ENCODE measurements at places on chromosomes 1 and 21. TPM values are rescaled to one million over a fixed set of nuclear protein-coding genes. Genes with fewer than 3 reads are reported as not detected.

The LCE2A gene
- not detected for total RNA-seq

GRCh38 chr1:47024141-47024801, 802 bp downstream of the CYP4X1 start:
- no peak for DNase-seq
- H3K27me3 ChIP-seq: peaks cover 3% of the 10 kb centered on the region
- no peak overlapping the region for H3K4me3 ChIP-seq
- peaks cover 6% of the 10 kb centered on the region for H3K4me1 ChIP-seq
- peak overlapping the region; percentile 75 for H3K27ac ChIP-seq

- no peaks in the 10 kb centered on the region for H3K36me3 ChIP-seq
- H3K27me3 ChIP-seq: no peaks in the 10 kb centered on the region
- H3K27ac ChIP-seq: peak overlapping the region; percentile 99
- DNase-seq: no peak
Measured at GRCh38 chr21:37367336-37367702, 746 bp downstream of the DYRK1A start.

The OLFML3 gene
- total RNA-seq: 28.3 TPM

- H3K27me3 ChIP-seq: no peaks in the 10 kb centered on the region
- peaks cover 7% of the 10 kb centered on the region for H3K4me1 ChIP-seq
- no peak overlapping the region for H3K4me3 ChIP-seq
- DNase-seq: no peak
- H3K27ac ChIP-seq: no peak overlapping the region
- no peaks in the 10 kb centered on the region for H3K36me3 ChIP-seq
Measured at GRCh38 chr1:177211231-177211630, 40.5 kb downstream of the BRINP2 start.

DNA sequence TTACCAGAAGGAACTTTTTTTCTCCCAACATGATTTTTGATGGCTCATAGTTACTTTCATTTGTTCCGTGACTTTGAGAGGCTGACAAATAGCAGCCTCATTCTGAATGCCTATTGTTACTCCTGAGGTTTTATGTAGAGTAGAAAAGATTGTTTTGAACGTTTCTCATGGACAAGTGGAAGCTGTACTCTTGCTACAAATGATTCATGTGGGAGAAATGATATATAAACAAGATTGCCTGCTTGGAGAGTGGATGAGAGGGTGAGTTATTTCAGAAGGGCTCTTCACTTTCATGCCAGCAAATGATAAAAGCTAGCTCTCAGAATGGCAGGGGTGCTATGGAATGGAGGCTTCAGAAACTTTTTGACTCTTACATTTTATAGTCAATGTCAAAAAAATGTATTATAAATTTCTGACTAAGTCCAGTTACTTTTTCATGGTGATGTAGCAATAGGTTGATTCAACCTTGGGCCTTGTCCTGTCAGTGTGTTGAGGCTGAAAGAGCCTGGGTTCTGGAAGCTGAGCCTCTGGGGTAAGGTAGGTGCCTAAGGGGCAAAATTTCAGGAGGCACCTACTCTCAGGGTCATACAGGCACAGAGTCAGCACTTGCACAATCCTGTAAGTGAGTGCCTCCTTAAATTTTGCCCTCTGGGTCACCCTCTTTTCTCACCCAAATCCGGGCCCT, 19.4 kb downstream of the JUN start:
- no peak overlapping the region for H3K4me3 ChIP-seq
- H3K27ac ChIP-seq: peak overlapping the region; percentile 54
- no peak for DNase-seq
- peaks cover 27% of the 10 kb centered on the region for H3K4me1 ChIP-seq
- H3K36me3 ChIP-seq: no peaks in the 10 kb centered on the region
- H3K27me3 ChIP-seq: no peaks in the 10 kb centered on the region

DNA sequence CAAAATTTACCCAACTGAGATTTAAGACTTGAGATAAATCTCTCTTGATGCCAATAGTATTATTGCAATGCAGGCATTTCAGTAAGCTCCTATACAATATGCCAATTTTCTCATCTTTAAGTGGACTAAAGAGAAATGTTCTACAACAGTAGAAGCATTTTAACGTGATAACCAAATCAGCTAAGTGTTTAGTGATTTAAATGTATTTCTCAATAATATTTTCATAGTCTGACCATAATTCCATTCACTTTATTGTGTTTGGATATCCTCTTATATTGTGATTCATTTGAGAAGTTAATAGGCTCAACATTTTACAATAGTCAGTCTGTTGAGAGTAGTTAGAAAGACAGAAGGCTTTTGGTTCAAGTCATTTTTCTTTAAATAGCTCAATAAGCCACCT, 44.6 kb upstream of the DR1 start:
- DNase-seq: no peak
- H3K27me3 ChIP-seq: no peaks in the 10 kb centered on the region

DNA sequence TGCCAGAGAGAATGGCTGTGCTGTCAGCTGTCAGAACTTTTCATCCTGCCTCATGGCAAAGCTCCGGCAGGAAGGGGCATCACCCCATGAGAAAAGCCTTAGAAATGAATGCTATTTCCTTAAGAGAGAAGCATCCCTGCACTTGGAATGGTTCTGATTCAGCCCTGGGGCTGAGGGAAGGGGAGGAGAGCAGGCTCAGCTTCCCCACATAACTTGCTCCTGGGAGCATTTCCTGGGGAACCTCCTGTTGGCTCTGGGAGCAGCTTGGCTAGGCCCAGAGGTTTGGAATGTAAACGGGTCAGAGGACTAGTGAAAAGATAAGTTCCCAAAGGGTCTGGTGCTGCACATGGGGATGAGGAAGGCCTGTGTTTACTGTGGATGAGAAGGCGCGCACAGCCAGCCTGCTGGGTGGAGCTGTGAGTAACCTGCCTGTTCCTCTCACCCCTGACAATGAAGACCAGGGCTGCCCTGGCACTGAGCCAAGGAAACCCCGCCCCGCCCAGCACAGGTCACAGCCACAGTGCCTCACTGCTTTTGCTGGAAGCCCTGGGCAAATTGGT, 5.0 kb downstream of the PRELP start:
- H3K27me3 ChIP-seq: no peaks in the 10 kb centered on the region
- DNase-seq: peak; percentile 31
- no peak overlapping the region for H3K4me3 ChIP-seq

The ADCY10 gene
- total RNA-seq: 0.45 TPM

DNA sequence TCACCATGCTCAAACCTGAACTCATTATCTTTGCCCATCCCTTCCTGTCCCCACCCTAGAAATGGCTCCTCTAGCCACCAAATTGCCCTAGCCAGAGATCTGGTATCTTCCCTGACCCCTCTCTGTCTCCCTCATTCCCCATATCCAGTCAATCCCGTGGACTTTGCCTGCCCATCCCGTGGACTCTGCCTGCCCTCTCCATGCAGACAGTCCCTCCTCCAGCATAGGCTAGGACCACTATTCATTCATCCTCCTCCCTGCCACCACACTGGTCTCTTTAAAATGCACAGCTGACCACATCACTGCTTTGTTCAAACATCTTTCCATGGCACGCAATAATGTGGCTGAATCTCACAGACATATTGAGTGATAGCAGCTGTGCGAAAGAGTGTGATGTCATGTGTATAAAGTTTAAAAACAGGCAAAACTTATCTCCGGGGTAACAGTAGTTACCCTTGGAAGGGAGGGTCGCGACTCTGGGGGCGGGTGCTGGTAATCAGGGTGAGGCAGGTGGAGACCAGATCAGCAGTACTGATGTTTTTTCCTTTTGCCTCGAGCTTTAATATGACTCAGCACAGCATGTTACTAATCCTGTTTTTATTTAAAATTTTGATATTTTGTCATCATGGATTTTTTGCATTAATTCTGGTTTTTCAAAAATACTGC, 4.8 kb upstream of the SLC2A1 start:
- H3K4me1 ChIP-seq: peaks cover 2% of the 10 kb centered on the region
- H3K27me3 ChIP-seq: no peaks in the 10 kb centered on the region
- no peak for DNase-seq
- H3K27ac ChIP-seq: no peak overlapping the region

GRCh38 chr1:53165408-53165961, 23.0 kb upstream of the SLC1A7 start:
- no peak overlapping the region for H3K27ac ChIP-seq
- no peaks in the 10 kb centered on the region for H3K36me3 ChIP-seq
- no peaks in the 10 kb centered on the region for H3K4me1 ChIP-seq

- no peak overlapping the region for H3K27ac ChIP-seq
- no peak for DNase-seq
- no peaks in the 10 kb centered on the region for H3K4me1 ChIP-seq
- H3K36me3 ChIP-seq: no peaks in the 10 kb centered on the region
- H3K27me3 ChIP-seq: no peaks in the 10 kb centered on the region
Measured at GRCh38 chr1:175124861-175125260, 57.2 kb downstream of the TNN start.

DNA sequence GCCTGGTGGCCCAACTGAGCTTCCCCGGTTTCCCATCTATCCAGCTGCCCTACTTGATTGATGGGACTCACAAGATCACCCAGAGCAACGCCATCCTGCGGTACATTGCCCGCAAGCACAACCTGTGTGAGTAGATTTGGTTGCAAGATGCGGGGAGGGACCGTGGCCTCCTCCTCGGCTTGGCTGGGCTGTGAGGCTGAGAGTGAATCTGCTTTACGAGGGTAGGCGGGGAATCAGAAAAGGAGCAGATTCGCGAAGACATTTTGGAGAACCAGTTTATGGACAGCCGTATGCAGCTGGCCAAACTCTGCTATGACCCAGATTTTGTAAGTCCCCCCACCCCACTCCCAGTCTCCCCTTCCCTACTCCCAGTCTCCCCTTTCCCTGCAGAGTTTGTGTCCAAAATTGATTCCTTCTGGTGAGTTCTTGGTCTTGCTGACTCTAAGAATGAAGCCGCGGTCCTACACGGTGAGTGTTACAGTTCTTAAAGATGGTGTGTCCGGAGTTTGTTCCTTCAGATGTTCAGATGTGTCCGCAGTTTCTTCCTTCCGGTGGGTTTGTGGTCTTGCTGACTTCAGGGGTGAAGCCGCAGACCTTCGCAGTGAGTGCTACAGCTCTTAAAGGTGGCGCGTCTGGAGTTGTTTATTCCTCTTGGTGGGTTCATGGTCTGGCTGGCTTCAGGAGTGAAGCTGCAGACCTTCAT, 1.5 kb downstream of the GSTM2 start:
- no peak overlapping the region for H3K4me3 ChIP-seq
- H3K27ac ChIP-seq: no peak overlapping the region
- H3K27me3 ChIP-seq: no peaks in the 10 kb centered on the region
- DNase-seq: no peak
- H3K4me1 ChIP-seq: peaks cover 4% of the 10 kb centered on the region
- no peaks in the 10 kb centered on the region for H3K36me3 ChIP-seq

GRCh38 chr1:5692664-5693063, 299.6 kb downstream of the NPHP4 start:
- no peak for DNase-seq
- H3K27me3 ChIP-seq: no peaks in the 10 kb centered on the region
- no peaks in the 10 kb centered on the region for H3K36me3 ChIP-seq
- H3K4me3 ChIP-seq: no peak overlapping the region
- H3K27ac ChIP-seq: no peak overlapping the region

The NOS1AP gene
- 0.63 TPM for total RNA-seq

DNA sequence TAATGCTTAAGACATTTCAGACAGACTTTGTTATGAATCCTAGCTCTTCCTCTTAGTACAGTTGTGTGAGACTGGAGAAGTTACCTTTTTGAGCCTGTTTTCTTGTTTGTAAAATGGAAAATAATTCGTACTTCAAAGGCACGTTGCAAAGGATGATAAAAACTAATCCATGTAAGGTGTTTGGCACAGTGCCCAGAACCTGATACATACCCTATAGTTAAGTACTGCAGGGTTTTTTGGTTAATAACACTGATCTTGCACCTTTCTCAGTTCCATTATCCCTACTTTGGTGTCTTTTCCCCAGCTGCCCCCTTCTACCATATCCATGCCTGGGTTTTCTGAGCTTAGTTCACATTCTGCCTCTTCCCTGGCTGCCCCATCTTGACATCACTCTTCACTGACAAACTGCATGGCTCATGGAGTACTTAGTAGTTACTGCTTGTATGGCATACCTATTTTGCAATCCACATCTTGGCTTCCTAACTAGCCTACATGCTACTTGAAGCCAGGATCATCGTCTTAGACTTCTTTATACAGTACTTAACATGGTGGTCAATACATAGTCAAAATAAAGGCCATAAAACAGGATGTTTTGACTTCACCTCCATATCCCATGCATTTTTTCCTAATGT, 10.1 kb downstream of the CCDC185 start:
- H3K27ac ChIP-seq: no peak overlapping the region
- H3K36me3 ChIP-seq: no peaks in the 10 kb centered on the region
- no peak overlapping the region for H3K4me3 ChIP-seq
- no peaks in the 10 kb centered on the region for H3K27me3 ChIP-seq

The NES gene
- 4.3 TPM for total RNA-seq

- H3K27me3 ChIP-seq: no peaks in the 10 kb centered on the region
- DNase-seq: no peak
- no peaks in the 10 kb centered on the region for H3K36me3 ChIP-seq
- no peak overlapping the region for H3K4me3 ChIP-seq
- no peaks in the 10 kb centered on the region for H3K4me1 ChIP-seq
Measured at GRCh38 chr1:83832194-83832593, 166.7 kb downstream of the TTLL7 start.

GRCh38 chr21:22575165-22575584, 1577.0 kb downstream of the NCAM2 start:
- H3K36me3 ChIP-seq: no peaks in the 10 kb centered on the region
- no peaks in the 10 kb centered on the region for H3K27me3 ChIP-seq
- no peak overlapping the region for H3K4me3 ChIP-seq
- DNase-seq: no peak
- H3K27ac ChIP-seq: no peak overlapping the region
- no peaks in the 10 kb centered on the region for H3K4me1 ChIP-seq

DNA sequence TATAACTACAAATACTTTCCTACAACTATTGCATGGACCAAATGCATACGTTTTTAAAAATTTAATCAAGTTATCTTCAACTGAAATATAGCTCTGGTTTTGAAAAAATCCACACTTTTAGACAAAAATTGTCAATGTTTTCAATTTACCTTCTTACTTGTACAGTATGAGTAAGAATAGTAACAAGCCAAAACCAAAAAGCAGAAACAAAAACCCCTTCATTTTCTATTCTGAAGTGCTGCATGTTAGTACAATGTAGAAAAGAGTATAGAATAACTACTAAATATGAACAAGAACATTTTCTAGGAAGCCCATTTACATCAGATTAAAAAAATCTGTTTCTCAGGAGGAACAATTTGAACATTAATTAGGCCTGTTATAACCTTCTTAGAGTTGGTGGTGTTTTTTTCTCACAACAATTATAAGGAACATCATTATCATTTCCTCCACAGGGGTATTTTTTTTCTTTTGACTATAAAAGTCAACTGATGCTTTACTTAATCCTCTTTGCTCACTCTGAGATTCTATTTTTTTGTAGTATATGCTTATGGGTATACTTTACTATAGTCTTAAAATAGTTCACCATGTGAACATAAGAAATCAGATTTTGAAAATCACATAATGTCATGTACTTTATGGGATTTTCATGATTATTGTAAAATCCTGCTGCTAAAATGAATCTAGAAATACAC, 475.4 kb downstream of the PTBP2 start:
- no peaks in the 10 kb centered on the region for H3K36me3 ChIP-seq
- no peak overlapping the region for H3K4me3 ChIP-seq
- H3K27me3 ChIP-seq: no peaks in the 10 kb centered on the region

GRCh38 chr1:209598227-209598626, 14.7 kb downstream of the CAMK1G start:
- H3K36me3 ChIP-seq: no peaks in the 10 kb centered on the region
- no peak for DNase-seq
- no peaks in the 10 kb centered on the region for H3K4me1 ChIP-seq
- no peak overlapping the region for H3K27ac ChIP-seq
- H3K4me3 ChIP-seq: no peak overlapping the region
- no peaks in the 10 kb centered on the region for H3K27me3 ChIP-seq
